ENCODE measurements at places on chromosomes 12 and 14.

DNA sequence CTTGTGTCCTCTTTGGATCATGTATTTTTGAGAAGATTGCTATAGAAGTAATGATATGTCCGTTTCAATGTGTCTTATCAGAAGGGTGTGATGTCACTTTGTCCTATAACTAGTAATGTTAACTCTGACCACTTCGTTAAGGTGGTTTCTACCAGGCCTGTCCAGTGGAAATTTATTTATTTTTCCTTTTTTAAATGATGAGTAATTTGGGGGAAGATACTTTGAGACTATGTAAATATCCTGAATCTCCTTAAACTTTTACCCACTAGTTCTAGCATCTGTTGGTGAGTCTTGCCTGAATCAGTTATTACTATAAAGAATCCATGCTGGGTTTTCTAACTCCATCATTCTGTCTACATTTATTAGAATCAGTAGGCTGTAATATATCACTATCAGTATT lies 15.3 kb downstream of the EP400 start:
- DNase-seq = no peak

- DNase-seq = no peak
Measured at GRCh38 chr14:80304125-80304766, 92.9 kb upstream of the DIO2 start.

DNA sequence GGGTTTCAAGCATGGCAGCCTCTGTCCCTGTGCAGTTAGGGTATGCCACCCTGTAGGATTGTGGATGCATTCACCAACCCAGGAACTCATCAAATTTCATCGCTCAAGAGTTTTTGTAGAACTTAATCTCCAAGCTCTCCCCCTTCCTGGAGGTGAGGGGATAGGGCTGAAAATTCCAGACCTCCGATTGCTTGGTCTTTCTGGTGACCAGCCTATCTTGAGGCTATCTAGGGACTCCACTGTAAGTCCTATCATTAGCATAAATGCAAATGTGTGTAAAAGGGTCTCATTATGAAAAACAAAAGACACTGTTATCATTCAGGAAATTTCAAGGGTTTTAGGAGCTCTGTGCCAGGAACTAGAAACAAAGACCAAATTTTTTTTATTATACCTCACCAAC lies 244.0 kb downstream of the DUSP6 start:
- DNase-seq = no peak

GRCh38 chr12:52892974-52893373 lies 11.9 kb downstream of the KRT8 start:
- DNase-seq = no peak

DNA sequence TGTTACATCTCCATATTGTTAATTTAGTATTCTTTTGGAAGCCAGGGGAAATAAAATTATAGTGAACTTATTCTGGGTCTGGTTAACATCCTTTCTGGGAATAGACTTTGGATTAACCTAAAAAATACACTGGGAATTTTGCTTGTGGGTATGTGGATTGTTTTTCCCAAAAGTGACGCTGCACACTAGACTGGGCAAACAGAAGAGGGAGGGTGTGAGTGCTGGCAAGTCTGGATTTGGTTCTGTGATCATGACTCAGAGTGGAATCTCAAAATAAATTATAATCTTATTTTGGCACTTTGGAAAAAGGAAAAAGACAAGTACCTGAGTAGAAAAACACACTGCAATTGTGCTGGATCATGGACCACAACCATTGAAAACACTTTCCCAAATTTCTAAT lies 15.2 kb upstream of the LUM start:
- DNase-seq = no peak

DNA sequence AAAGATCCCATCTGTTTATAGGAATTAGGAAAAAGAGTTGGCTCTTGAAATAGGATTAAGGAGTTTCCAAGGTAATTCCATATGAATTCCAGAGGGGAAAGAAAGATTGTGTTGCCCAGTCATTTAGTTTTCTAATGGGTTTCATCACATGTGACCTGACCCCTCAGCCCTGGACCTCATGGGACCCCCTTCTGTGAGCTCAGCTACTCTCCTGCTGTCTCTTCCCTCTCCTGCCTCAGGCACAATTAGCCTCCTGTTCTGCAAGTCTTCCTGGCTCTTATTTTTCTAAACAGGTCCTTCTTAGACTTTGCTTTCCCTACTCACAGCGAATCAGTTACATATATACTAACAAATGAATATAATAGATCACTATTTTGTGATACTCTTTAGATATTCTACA lies 237.7 kb downstream of the TRHDE start:
- DNase-seq = no peak

GRCh38 chr14:44804391-44804790 lies 157.4 kb downstream of the KLHL28 start:
- no peak for DNase-seq

GRCh38 chr12:61384511-61384910 lies 875.7 kb upstream of the USP15 start:
- no peak for DNase-seq

DNA sequence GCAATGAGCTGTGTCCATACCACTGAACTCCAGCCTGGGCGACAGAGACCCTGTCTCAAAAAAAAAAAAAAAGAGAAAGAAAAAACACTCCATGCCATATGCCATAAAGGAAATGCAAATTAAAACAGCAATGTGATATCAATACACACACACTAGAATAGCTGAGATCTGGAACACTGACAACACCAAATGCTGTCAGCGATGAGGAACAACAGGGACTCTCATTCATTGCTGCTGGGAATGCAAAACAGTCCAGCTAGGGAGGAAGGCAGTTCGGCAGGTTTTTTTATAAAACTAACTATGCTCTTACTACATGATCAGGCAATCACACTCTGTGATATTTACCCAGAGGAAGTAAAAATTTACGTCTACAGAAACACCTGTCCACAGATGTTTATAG lies 3.4 kb upstream of the ABCB9 start:
- no peak for DNase-seq

GRCh38 chr14:85607651-85608081 lies 77.7 kb downstream of the FLRT2 start:
- DNase-seq = no peak

DNA sequence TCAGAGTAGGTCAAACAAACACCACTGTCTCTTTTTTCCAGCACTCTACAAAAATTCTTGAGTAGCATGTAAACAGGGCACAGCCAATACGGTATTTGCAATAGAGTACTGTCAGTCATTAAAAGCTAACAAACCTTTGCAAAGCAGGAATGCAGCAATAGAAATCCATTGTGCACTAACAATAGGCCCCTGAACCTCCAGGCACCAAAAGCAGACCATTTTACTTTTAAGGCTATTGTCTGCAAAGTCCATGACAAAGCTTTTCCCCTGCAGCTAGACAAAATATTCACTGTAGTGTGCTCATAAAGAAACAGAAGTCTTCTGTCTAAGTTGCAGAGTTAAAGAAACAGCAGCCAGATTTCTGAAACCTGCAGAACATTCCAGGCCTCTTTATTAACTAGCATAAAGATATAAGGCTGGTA lies 191.9 kb downstream of the SOX5 start:
- peak; percentile 49 for DNase-seq

DNA sequence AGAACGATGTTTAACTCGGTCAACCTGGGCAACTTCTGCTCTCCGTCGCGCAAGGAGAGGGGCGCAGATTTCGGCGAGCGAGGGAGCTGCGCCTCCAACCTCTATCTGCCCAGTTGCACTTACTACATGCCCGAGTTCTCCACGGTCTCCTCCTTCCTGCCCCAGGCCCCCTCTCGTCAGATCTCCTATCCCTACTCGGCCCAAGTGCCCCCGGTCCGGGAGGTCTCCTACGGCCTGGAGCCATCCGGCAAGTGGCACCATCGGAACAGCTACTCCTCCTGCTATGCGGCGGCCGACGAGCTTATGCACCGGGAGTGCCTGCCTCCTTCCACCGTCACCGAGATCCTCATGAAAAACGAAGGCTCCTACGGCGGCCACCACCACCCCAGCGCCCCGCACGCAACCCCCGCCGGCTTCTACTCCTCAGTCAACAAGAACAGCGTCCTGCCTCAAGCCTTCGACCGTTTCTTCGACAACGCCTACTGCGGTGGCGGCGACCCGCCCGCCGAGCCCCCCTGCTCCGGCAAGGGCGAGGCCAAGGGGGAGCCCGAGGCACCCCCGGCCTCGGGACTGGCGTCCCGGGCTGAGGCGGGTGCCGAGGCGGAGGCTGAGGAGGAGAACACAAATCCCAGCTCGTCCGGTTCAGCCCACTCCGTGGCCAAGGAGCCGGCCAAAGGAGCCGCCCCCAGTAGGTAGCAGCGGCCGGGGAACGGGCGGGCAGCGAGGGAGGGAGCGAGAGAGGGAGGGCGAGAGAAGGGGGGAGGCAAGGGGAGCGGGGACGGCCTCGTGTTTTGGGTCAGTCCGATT lies 513 bp downstream of the HOXC11 start:
- DNase-seq = peak; percentile 63

DNA sequence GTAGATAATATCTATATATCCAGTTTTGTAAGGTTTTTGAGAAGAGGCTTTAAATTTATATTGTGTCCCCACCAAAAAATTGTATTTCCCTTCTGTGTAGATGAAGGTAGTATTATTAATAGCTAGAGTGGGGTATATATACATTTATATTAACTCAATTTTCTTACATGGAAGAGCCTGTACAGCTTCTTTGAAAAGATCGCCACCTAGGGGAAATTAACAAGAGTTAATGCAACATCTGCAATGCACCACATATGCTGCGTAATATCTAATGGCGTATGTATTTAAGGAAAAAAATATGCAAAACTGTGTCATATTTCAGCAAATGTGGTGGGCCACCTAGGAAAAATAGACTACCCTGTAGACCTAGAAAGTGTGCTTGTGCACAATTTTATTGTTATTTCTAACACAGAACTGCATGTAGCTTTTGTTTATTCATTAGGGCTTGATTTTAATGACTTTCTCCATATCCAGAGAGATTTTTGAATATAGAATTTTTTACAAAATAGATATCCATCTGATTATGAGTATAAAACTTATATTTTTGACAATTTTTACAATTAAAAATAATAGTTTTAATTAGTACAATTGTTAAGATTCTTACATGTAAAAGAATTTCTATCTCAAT lies 14.0 kb downstream of the CCER1 start:
- DNase-seq = peak; percentile 25

DNA sequence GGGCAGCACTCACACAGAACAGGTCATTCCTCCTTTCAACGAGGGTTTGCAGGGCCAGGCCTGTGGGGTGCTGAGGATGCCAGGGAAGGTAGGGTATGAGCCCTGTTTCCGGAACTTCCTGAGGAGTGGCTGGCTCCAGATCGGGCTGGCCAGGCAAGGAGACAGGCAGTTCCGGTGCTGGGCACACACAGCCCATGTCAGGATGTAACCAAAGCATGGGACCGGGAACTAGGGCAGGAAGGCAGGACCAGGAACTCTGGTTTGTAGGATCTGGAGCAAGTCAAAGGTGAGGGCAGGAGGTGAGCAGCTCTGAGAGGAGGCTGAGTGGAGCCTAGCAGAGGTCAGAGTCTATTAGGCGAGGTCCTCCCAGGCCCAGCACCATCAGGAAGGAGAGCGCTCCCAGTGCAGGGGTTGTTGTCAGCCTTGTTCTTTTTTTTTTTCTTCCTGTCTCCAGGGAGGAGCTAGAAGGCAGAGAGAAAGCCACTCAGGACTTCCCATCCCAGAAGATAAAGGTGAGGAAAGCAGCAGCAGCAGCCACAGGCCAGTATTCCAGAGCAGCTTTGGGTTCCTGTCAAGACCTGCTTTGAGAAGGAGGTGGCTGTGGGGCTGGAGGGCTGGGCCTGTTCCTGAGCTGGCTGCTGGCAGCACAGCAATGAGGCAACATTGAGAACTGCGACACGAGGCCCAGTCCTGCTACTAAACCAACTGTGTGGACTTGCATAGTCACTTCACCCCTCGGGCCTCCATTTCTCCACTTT lies 49.0 kb upstream of the PTGR2 start:
- DNase-seq = no peak

DNA sequence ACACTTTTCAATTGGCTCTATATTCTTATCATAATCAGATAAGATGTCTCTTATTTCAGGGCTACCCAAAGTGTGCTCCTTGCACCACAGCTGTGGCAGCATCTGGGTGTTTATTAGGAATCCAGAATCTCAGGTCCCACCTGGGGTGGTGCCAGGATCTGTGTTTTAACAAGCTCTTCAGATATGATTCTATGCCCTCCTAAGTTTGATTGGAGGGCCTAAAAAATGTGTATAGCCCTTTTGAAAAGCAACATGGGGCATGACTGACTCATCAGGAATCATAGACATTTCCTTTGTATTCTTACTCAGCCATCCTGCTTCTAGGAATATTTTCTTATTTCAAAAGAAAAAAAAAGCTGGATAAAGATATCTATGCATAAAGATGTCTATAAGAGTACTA lies 103.1 kb downstream of the HELB start:
- DNase-seq = no peak

- peak; percentile 77 for DNase-seq
Measured at GRCh38 chr12:16076557-16076956, 165.4 kb downstream of the DERA start.

- no peak for DNase-seq
Measured at GRCh38 chr14:69712599-69713088, 54.3 kb upstream of the SRSF5 start.

DNA sequence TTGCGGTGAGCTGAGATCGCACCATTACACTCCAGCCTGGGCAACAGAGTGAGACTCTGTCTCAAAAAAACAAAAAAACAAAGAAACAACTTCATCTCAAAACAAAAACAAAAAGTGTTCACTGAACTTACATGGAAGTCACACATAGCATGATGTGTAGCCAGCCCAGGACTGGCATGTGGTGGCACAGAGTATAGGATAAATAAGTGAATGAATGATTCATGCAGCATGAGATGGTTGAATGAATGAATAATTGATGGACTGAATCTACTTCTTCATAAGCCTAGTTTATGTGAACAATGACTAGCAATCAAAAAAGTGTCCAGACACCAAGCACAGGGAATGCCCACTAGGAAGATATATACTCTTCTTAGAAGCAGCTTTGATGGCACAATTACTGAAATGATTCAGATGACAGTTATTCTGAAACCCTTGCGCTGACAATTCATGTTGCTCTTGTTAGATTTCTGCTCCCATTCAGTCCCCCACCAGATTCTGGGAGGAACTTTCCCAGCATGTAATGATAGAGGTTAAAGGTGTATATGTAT lies 31.6 kb upstream of the SERPINA6 start:
- no peak for DNase-seq

- no peak for DNase-seq
Measured at GRCh38 chr14:79569072-79569471, 642.2 kb downstream of the DIO2 start.

GRCh38 chr14:36591482-36591881 lies 9.1 kb upstream of the NKX2-8 start:
- DNase-seq = no peak

Measured in iPS-NIHi11 (cell line).